Brain pericyte (primary cell): ENCODE measurements at places on chromosomes 12 and 14.

DNA sequence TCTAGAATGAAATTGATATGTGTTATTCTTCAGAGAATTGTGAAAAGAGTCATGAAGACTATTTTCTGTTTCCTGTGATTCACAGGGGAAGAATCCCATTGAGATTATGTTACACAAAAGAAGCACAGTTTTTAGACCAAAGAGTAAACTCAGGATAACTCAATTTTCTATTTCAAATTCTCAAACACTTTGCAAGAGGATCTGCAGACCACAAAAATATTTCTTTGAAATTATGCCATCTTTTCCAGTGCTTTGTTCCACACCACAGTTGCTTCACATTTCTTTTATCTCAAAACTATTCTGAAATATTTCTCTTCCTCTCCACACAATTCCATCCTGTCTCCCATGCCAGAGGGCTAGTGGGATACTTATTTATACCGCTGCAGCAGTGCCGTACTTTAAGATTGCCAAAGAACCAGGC, 188.9 kb upstream of the FOXG1 start:
- DNase-seq, result no peak

DNA sequence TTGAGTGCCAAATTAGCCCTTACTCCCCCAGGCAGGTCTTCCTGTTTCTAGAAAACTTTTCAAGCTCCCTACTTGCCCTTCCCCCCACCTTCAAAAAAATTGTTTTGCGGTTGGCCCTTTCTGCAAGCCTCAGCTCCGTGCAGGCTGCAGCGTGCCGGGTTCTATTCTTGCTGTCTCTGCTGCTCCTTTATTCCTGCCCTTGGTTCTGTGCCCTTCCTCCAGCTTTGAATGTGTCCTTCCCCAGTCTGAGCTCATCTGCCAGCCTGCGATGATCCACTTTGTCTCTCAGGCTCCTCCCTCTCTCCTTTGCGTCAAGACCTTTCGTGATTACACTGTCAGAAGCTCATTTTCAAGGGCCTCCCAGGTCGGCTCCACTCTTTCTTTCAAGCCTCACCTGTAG, 98.6 kb downstream of the IRF2BPL start:
- no peak for DNase-seq

GRCh38 chr14:57086271-57087162, 182.2 kb downstream of the EXOC5 start:
- no peak for DNase-seq

GRCh38 chr12:51890133-51890464, 2.2 kb downstream of the ANKRD33 start:
- DNase-seq, result no peak

DNA sequence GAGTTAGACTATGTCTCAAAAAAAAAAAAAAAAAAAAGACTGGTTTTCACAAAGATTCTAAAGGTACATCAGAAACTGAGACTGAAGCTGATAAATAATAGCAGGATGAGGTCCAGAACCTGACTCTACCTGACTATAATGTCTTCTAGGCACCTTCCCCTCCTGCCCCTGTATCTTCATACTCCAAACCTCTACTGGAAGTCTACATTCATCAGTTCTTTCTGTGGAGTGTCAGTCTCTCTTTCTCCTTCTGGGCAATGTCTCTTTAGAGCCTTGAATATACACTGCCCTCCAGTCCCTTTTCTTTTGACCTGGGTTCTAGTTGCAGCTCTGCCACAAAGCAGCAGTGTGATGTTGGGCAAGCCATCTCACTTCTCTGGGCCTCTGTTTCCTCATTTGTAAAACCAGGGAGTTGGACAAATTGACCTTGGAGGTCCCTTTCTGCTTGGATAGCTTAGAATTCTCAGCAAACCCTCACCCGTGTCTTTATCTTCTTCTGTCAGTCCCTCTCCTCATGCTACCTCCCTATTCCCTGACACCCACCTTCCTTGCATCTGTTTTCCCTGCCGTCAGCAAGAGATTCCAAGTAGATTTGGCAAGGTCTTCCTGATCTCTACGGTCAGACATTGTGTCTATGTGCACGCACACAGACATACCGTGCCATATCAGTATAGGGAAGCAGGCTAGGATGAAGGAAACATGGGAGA, 4.3 kb downstream of the NFE2 start:
- no peak for DNase-seq

DNA sequence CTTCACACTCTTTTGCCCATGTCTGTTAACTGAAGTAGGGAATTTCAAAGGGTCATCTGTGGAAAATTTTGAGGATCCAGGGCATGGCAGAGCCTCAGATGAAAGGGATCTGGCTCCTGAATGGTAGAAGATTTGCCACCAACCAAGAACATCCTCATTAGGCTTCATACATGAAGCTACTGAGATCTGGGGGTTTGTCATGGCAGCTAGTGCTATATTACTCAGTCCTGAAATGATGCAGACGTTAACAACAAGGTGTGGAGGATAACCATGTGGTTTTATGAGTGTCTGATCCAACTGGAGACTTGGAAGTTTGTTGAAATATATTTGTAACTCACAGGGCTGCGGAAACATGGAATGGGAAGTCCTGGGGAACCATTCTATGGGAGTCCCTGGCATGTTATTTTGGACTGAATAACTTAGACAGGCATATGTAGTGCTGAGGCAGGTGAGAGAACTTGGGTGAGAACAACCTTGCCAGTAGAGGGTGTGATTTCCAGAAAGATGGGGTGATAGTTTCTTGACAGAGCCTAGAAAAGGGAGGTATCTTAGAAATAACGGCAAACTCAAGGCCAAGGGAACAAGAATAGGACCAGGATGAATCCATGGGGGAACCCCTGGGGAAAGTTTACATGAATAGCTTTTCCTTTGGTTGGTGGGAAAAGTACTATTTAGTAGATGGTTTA, 42.0 kb upstream of the C12orf75 start:
- no peak for DNase-seq

DNA sequence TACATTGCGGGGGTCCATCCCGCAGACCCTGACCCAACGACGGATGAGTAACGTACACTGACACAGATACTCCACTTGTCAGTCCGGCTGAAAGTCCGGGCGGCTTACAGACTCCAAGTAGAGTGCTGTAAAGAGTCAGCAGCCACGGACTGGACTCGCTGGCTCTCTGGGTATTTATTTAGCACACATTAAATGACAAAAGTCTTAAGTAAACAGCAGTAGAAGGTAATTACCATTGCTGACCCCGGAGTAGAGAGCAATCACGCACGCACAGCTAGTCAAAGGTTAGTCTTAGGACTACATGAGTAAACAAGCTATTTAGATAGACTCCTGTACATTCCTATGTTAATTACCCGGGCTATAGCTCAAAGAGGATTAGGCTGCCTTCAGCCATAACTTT, 780.9 kb downstream of the RPS29 start:
- no peak for DNase-seq

DNA sequence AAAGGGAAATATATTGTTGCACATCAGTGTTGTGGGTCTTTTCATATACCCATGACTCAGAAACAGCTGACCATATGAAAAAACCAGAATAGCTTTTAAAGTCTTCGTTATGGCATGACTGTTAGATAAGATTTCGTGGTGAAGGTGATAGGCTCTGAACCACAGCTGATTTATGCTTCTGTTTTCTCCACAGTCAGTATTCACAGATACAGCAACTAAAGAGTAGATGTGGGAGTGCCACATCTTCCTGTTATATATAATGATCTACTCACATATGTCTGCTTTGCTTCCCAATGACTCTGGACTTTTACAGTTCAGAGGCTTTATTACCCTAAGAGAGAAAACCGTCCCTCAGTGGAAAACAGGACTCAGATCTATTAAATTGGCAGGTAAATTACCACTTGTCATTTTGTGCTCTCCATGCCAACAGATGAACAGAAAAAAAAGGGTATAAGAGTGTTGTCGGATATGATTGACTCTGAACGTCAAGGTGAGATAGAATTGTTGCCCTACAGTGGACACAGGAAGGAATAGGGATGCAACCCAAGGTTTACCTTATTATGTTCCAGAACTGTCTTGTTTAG, 1037.1 kb downstream of the GALC start:
- DNase-seq, result no peak

GRCh38 chr12:64383675-64384074, 6.9 kb downstream of the C12orf56 start:
- DNase-seq, result no peak

GRCh38 chr14:72948481-72949138, 22.3 kb downstream of the DCAF4 start:
- DNase-seq, result no peak

DNA sequence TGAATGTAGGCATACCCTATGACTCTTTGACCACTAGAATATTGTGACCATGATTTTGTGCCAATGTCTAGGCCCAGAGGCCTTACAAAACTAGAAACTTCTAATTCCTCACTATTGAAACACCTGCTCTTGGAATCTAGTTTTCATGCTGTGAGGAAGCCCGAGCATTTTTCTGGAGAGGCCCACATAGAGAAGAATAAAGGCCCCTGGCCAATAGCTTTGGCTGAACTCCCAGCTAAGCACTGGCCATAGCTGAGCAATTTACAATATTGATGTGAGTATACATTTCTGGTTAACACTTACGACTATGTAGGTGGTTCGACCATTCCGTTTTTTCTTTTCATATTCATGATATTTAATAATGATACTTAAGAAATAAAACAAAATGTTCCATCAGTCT, 190.3 kb downstream of the KCNH5 start:
- DNase-seq, result no peak

DNA sequence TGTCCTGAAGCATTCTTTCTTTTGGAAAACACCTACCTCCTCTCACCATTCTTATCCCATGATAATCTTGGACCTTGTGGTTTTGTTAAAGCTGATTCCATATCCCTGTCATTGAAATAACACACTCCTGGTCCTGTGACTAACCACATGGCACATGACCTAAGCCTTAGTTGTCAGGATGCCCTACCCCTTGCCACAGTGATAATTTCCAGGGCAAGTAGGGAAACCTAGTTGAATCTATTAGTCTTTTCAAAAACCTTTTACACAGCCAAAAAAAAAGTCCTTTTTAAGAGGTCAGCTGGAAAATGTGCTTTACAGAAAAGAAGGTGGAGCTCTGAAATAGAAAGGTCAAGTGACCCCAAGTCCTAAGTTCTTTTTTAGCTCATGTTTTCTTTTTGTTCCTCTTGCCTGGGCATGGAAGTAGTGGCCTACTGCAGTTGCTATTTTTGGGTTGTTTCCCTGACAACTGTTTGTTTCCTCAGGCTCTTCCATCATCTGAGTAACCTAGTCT, 608.4 kb downstream of the LRFN5 start:
- DNase-seq, result no peak

DNA sequence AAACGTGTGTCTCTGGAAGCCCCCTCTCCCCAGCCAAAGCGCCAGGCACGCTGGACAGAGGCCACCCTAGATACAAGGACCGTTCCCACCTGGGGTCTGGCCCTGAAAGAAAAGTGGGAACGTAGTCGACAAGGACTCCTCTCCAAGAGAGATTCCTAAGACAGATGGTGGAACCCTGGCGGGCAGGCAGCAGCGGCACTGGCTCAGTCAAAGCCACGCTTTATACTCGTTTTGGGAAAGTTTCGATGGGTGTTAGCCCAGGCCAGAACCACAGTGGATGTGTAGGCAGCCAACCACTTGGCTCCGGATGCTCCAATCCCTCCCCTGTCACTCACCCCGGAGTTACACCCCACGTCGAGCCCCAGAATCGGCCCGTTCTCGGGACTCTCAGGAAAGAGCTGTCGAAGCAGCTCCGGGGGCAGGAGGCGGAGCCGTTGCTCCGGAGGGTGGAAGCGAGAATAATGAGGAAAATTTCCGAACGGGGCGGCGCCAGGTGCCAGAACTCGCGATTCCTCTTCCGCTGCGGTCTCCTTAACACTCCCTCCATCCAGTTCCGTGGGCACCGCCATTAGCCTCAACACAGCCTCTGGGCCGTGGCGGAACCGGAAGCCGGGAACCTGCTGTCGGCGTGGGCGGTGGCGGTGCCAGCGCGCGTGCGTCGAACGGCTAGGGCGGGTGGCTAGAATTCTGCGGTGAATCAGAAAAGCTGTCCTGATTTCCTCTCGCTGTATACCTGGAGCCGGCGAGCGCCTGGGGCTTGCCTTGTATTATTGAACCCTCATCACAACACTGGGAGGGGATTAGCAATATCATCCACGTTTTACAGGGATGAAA, at the start of gene BCDIN3D:
TSS of gene BCDIN3D (minus strand) at position 588 of the 834 bp plus-strand sequence. CDS start at position 569, 19 bp downstream.
- DNase-seq, result peak; percentile 58

- no peak for DNase-seq
Observed at GRCh38 chr12:132132609-132133430, 11.3 kb downstream of the DDX51 start.
